ENCODE measurements at places on chromosomes 16 and 17.

DNA sequence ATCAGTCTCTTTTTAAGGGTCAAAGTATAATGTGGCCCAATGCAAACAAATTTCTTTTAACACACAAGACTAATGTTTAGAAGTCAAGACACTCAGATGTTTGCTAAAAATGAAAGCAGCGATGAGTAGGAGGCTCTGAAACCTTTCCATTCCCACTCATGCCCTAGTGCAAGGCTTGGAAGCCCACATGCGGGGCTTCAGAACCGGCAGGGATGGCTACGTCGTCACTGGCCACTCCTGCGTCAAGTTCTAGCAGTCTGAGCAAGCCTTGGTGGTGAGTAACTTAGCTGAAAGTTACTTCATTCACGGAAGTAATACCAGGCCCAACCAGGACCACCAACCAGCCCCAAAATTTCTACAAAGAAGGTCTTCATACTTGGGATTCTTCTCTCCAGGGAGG lies 14.8 kb upstream of the TMED6 start:
- peaks cover 48% of the 10 kb centered on the region for H3K36me3 ChIP-seq
- no peaks in the 10 kb centered on the region for H3K27me3 ChIP-seq
- DNase-seq = no peak

DNA sequence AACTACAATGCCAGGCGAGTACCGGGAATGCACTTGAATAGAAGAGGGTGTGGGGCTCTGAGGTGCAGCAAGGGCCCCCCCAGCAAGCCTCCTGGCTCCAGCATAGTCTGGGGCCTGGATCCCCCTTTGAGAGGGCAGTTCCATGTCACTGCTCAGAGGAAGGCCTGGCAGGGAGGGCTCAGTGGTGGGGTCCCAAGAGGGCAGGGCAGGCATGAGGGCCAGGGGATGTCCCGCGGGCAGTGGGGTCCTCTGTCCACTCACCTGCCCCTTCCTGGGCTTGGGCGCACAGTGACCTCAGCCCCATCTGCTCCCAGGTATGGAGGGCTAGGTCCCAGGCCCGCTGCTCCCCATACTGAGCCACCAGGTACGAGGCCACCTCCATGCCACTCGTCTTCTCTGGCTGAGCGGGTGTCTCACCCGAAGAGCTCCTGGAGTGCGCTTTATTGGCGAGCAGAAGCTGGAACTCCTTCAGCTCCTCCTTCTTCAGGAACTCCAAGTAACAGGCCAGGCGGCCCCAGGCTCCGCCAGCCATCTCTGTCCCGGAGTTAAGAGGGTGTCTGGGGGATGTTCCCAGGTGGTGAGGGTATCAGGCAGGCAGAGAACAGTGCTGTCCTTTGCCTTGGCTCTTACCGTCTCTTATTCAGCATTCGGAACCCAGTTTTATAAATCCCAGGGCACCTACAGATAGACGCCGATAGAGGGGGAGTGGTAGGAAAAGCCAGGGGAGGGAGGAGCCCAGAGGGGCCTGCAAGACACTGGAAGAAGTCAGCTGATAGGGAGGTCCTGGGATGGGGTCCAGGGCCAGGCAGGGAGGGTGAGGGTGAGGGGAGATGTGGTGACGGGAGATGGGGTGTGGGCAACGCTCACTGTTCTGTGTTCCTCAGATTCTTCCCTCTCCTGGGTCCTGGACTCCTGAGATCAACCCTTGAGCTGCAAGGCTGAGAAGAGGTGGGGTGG lies 605 bp downstream of the NLRP1 start:
- H3K27ac ChIP-seq = peak overlapping the region; percentile 94
- H3K4me1 ChIP-seq = peaks cover 50% of the 10 kb centered on the region
- DNase-seq = no peak
- H3K36me3 ChIP-seq = peaks cover 16% of the 10 kb centered on the region

DNA sequence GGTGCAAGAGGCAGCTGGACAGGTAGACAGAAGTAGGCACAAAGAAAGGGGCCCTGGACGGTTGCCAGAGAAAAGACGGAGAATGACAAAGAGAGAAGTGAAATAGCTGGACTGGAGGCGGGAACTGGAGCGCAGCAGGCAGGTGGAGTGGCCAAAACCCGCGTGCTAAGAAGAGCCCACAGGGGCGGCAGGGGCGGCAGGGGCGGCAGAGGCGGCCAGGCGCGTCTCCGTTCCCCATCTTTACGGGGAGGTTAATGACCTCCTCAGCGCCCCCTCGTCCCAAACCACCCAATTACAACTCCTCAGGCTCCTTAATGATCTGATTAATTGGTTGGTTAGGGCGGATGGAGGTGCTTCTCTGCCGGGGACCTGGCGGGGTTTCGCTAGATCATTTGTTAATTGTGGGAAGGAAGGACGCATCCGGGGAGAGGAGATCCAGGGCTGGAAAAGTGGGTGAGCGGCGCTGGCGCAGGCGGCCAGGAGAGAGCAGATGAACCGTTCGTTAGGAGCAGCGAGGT lies 15.4 kb upstream of the HOXB9 start:
- H3K27me3 ChIP-seq = peaks cover 82% of the 10 kb centered on the region
- H3K4me3 ChIP-seq = peak overlapping the region; percentile 67
- H3K4me1 ChIP-seq = peaks cover 18% of the 10 kb centered on the region
- peak overlapping the region; percentile 77 for H3K27ac ChIP-seq
- peaks cover 8% of the 10 kb centered on the region for H3K36me3 ChIP-seq

- H3K27me3 ChIP-seq = no peaks in the 10 kb centered on the region
- H3K4me1 ChIP-seq = peaks cover 7% of the 10 kb centered on the region
- no peak for DNase-seq
- H3K27ac ChIP-seq = no peak overlapping the region
Observed at GRCh38 chr17:27603421-27603770, 27.6 kb upstream of the LGALS9 start.

DNA sequence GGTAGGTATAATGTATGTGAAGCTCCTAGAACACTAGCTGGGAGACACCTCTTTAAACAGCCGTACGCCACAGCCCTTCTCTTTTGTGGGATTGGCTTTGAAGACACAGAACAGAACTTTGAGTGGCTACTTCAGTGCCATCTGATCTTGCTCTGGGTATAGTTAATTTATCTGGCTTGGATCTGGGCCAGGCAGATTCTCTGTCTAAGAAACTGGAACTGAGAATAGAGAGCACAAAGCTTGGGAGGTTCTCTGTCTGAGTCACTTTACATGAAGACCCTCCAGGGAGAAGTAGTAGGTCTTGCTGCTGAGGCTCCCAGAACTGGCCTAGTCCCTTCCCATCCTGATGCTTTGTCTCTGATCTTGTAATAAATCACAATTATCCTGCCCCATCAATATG lies 721.0 kb upstream of the KIF2B start:
- no peak overlapping the region for H3K4me3 ChIP-seq
- no peaks in the 10 kb centered on the region for H3K27me3 ChIP-seq
- no peaks in the 10 kb centered on the region for H3K36me3 ChIP-seq
- H3K27ac ChIP-seq = no peak overlapping the region

All from naive B cell (primary cell).